Thoracic aorta (tissue), 2 donors: ENCODE measurements at places on chromosomes 2 and 18.

DNA sequence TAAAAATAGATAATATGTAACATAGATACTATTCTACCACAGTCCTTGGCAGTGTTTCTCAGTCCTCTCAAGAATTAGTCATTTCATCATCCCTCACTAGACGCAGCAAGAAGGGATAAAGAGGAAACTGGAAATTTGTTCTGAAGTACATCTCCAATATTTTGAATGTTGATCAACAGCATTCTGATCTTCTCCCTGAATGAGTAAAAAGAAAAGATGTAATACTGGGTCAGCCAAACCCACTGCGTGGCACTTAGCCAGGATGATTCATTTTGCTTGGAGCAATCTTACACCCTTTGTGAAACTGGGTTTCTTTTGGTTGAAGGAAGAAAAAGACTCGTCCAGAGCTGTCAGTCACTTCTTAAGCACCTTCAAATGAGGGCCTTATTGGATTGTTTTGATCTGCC is 54.1 kb downstream of the TAF1B start:
- peak; percentile 52 for DNase-seq

GRCh38 chr2:46076875-46077274 is 220.3 kb upstream of the EPAS1 start:
- no peak for DNase-seq

DNA sequence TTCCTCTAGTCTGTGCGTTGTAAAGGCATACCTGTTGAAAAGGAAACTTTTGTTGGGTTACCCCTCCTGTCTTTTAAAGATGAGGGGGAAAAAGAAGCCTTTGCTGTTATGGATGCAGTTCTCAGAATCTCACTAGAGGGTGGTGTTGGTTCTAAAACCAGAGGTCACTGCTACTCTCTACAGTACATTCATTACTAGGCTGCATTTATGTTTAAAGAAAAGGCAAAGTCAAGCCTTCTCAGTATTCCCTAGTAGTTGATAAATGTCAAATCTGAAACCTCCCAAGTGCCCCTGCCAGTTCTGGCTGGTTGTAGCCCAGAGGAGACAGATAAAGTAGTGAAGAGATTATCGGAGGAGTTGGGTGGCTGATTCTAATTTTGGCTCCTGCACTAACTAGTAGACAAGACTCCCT is 1.4 kb upstream of the PLCL1 start:
- DNase-seq, result no peak

GRCh38 chr2:110211938-110212858 is at the start of gene MTLN:
Gene MTLN (minus strand): TSS chr2:110212547. CDS start chr2:110212525, 22 bp downstream.
- DNase-seq, result peak; percentile 7

DNA sequence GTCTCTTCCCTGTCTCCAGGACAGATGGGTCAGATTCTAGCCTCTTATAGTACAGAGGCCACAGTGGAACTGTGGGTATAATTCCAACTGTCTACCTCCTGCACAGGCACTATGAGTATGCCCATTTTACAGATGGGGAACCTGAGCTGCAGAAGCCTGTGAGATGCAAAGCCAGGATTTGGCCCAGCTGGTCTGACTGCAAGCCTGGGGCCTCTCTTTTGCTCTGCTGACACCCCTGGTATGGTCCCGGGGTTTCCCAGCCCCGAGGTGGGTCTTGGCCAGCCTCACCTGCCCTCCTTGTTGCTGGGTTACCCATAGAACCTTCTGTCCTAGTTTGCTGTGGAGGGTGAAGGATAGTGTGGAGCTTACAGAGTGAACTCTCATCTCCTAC is 9.8 kb downstream of the HS6ST1 start:
- no peak for DNase-seq

GRCh38 chr2:177717831-177718618 is 325.5 kb downstream of the AGPS start:
- DNase-seq, result no peak
